Left renal pelvis (tissue), 4 donors: ENCODE measurements at places on chromosomes 12 and 14.

DNA sequence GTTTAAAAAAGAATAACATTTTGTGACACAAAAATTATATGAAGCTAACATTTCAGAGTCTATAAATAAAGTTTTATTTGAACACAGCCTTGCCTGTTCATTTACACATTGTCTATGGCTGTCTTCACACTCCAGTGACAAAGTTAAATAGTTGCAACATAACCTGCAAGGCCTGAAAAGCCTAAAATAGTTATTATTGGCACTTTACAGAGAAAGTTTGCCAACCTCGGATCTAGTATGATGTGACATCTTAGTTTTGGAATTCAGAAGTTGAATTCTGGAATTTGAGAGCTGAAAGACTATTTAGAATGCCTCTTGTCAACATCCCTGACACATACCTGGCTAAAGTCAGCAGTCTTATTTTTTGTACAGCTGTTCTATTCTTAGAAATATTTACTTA is 68.3 kb downstream of the DYRK2 start:
- no peak for DNase-seq

- DNase-seq = no peak
Measured at GRCh38 chr12:122352394-122352793, 70.1 kb downstream of the CLIP1 start.

GRCh38 chr14:96056509-96057422 is 17.6 kb downstream of the C14orf132 start:
- DNase-seq = no peak

DNA sequence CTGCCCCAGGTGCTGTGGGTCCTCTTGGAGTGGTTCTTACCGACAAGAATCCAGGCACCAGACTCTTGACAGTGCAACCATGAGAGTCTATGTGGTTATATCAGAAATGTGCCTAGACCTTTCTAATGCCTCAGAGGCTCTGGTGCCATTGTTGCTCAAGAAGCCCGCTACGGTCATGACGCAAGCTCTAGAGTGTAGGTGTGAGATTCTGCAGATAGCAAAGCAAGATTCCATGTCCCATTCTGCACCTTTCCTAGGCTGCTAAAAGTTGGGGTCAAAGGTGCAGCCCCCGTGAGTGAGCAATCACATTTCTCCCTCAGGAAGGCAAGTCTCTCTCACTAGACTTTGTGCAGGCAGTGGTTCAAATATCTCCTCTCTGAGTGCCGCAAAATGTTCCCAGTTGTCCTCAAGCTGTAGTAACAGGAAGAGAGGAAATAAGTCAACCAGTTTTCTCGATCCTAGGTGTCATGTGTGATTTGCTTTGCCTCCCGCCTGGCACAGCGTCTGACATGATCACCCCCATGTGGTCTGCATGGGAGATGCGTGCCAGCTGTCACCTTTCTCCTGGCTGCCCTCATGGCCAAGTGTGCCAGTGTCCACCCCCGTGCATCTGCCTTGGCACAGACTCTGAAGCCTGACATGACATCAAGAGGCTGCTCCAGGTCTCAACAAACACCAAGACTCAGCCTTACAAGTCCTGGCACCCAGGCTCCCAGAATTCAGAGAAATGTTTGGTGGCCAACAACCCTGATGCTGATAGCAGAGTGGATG is 122.5 kb upstream of the COCH start:
- DNase-seq = no peak

GRCh38 chr12:116958402-116959197 is 47.9 kb downstream of the FBXW8 start:
- DNase-seq = no peak

DNA sequence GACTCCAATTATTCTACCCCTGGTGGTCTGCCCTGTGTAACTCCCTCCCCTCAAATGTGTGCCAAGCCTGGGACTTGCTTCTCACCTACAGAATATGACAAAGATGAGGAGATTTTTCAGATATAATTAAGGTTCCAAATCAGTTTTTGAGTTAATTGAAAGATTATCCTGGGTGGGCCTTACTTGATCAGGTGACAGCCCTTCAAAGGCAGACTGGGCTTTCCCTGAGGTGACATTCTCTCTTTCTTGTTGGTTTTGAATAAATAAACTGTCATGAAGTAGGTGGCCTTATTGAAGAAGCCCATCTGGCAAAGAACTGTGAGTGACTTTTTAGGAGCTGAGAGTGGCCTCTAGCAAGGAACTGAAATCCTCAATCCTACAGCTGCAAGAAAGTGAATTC is 106.0 kb downstream of the BRMS1L start:
- DNase-seq = no peak

- no peak for DNase-seq
Measured at GRCh38 chr12:14930299-14930698, 8.0 kb downstream of the ERP27 start.

- DNase-seq = no peak
Measured at GRCh38 chr12:14956024-14956891, 5.1 kb downstream of the ARHGDIB start.

DNA sequence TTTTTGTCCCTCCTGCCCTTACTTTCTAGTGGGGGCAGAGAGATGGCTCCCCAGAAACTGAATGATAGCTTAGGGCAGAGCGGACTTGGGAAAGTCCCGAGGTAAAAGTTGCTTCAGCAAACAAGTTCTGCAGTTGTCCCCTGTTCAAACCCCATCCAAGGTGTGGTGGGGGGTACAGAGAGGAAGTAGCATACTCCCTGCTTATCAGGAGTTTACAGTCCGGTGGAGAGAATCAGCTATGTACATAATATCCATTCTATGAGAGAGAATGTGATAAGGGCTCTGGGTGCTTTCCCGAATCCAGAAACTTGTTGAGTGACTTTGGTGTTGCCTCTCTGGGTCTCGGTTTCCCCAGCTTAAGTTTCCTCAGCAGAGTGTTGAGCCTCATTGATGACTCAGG is 40.4 kb upstream of the VRK1 start:
- DNase-seq = no peak

- DNase-seq = no peak
Measured at GRCh38 chr12:90126125-90126524, 417.5 kb upstream of the ATP2B1 start.

GRCh38 chr12:54390176-54390667 is 5.7 kb upstream of the ZNF385A start:
- no peak for DNase-seq

- DNase-seq = no peak
Measured at GRCh38 chr14:100668352-100668751, 58.3 kb upstream of the DLK1 start.

DNA sequence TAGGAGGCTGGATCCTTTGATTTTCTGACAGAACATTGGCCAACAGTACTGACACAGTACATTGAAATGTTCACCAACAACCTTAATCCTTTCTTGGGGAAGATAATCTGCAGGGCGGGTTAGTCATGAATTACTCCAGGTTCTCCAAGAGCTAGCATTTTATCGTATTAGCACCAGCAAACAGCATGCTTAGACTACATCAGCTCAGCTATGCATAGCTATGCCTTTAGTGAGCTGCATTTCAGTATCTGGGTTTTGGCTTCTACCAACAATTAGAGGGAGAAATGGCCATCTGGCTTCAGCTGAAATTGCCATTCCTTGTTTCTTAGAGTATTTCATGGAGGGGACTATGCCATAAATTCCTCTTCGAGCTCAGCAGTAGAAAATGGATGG is 33.8 kb downstream of the SAMD4A start:
- no peak for DNase-seq

- no peak for DNase-seq
Measured at GRCh38 chr12:99267038-99267437, 380.5 kb upstream of the GARIN6 start.

- no peak for DNase-seq
Measured at GRCh38 chr12:31471051-31471450, 119.9 kb downstream of the DENND5B start.
